GM18507 (cell line): ENCODE measurements at places on chromosomes 7 and 10.

- DNase-seq: no peak
Observed at GRCh38 chr7:55570218-55570873, 2.0 kb downstream of the VOPP1 start.

DNA sequence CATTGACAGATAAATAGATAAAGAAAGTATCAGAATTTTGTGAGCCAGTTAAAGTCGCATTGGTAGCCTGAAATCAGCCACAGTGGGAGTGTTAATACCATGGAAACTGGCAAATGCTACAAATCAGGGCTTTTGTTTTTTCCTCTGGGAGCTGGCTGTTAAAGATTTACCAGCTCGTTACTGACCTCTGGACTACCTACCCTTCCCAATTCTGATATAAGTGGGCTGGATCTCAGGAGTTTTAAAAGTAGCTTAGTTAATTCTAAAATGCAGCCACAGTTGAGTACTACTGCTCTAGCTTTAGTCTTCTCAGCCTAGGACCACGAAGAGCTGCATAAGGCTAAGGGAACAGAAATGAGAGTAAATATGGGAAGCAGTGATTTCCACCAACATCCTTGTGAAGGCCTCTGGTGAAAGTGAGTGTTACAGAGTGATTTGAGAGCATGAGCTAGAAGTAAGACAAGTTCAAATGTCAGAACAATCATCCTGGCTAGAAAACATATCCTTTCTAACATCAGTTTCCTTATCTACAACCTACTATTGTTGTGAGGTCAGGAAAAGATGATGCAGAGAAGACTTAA is 53.2 kb downstream of the A1CF start:
- DNase-seq: no peak

DNA sequence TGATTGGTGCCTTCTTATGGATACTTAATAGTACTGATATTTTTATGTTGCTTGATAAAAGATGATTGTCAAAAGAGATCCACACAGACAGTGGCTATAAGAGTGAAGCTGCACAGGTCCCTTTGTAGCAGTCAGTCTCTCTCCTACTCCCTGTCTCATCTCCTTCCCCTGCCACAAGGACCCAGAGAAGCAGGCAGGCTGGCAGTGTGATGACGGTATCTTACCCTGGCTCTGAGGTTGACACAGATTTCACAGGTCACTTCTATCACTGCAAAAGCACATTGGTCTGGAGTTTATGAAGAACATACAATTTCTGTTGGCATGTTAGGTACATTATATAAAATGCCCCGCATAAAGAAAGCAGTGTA is 64.4 kb upstream of the AHR start:
- no peak for DNase-seq

DNA sequence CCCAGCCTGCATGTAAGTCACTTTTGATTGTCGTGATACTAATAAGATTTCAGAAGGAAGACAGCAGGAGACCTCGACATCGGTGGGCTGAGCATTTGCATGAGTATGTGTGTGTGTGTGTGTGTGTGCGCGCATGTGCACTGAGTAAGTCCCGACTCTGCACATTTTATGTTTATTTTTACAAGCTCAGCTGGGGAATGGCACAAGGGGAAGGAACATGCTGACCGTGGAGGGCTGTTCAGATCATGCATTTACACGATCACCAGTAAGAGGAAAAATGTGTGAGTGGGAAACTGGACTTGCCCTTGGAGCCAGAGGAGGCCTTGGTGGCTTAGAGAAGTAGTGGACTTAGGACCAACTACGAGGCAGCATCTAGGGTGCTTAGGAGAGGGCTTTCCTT is 41.3 kb downstream of the IL2RA start:
- no peak for DNase-seq

GRCh38 chr7:78099715-78100394 is 301.3 kb downstream of the PHTF2 start:
- DNase-seq: no peak

DNA sequence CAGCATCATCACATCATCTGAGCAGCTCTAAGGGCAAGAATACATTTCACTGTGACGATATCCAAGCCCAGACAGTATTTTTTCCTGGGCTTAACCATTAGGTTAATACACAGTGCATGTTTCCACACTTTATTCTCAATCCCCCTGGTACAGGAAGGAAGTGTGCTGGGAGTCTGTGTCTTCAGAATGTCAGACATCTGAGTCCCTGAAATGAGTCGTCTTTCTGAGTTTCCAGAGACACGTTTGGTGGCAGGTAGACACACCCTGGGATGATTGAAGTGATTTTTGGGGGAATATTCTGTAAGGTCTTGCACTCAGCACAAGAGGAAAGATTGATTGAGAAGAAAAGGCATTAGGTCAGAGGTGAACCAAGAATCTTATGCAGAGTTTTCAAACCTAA is 13.1 kb upstream of the SHH start:
- no peak for DNase-seq

- DNase-seq: no peak
Observed at GRCh38 chr7:100682991-100683658, 9.6 kb downstream of the GNB2 start.

GRCh38 chr7:20114468-20114867 is 102.7 kb downstream of the MACC1 start:
- no peak for DNase-seq

DNA sequence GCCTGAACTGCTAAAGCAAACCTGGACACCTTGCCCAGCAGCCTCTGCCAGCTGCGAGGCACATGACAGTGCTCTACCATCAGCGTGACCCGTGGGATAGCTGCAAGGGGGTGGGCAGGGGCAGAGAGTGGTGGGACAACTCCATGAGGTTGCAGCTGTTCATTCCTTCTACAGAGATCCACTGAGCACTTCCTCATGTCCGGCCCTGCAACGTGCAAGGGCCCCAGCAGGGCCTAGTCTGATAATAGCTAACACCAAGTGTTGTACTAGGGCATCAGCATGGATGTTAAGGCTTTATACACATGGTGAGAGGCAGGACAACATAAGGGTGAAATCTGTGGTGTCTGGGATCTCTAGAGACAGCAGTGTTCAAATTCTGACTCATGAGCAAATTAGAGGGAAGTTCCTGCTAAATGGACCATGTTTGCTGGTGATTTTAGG is 14.3 kb downstream of the NOD1 start:
- DNase-seq: no peak

DNA sequence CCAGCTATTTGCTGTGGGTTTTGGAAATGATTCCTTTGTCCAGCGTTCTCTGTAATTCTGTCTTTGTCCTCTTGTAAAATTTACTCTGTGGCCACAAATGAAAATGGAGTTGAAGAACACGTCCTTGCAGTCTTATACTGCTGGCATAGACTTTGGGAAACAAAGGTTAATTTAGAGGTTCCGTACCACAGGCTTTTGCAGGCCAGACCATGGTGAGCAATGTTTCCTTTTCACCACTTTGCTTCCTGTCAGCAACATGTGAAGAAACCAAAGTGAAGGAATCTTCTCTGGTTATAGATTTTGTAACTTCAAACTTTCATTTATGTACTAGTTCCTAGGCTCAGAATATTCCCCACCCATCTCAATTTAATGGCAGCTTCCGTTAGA is 488.5 kb downstream of the MDFIC start:
- DNase-seq: no peak

DNA sequence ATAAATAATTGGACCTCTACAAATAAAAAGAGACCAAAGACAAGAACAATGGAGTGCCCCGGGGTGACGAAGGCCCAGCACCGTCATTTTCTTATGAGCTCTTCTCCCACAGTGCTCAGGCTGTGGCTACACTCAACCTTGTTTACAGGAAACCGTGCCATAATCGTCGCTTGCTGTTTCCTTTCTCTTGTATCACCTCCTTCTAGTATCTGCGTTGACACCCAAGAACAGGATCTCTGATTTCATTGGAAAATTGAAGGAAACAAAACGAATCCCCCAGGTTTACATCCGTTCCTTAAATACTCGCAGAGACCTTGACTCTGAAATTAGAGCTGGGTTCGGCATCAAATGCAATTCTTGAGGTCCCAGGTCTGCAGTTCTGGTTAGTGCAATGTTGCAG is 1.7 kb upstream of the IGFBP3 start:
- DNase-seq: no peak

DNA sequence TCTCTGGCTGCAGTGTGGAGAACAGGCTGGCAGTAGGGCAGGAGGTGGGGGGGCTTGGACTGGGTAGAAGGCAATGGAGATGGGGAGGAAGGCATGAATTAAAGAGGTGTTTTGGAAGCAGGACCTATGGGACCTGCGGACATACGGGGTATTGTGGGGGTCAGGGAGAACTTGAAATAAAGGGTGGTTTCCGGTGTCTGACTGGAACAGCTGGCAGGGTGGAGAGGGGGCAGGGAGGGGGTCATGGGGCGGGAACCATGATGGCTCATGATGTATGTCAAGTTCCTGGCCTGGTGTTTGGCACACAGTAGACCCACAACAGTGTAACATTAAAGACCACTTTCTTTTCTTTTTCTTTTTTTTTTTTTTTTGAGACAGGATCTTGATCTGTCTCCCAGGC is 5.5 kb downstream of the LHPP start:
- DNase-seq: no peak

DNA sequence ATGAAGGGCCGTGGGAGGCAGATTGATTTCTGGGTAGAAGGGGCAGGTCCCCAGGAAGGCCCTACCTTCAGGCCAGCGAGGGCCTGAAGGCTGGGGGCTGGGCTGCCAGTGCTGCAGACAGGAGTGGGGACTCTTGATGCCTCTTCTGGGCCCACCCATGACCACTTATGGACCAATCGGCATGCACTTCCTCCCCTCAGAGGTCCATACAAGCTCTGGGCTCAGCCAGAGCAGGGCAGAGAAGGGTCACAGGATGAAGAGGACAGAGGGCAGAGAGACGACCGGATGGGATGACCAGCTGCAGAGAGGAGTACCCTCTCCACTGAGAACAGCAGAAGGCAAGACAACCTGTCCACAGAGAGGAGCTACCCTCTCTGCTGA is 120.1 kb downstream of the DYNC2I1 start:
- no peak for DNase-seq

DNA sequence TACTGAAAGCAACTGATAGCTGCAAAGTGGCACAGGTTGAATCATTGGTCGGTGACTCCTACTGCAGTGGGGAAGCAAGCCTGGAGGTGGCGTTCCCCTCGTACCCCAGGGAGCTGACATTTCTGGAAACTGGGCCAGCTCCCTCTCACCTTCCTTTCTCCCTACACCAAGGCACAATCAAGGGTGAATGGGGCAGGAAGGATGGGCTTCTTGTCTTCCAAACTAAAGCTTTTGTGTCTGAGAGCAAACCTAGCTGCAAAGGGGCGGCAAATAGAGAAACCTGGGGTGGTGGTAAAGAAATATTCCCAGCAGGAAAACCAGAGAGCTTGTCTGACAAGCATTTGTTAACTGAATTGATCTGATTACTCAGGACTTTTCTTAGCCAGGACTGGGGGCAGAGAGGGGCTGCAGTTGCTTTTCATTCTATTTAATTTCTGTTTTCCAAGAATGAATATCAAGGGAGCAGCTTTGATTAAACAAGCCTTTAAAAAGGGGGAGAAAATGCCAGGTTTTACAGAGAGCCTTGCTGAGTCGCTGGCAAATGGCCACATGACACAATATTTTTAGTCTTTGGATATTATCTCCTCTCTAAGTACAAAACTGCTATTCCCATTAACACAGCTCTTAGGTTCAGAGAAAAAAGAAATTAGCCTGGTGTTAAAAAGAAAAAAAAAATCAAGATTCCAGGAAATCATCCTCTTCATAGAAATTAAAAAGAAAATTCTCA is 27.8 kb downstream of the CDHR3 start:
- DNase-seq: no peak
